Stimulated activated CD8-positive, alpha-beta memory T cell treated with anti-CD3 and anti-CD28 coated beads, Interleukin-7, amount 100 ng/mL, for 1 hour (primary cell): ENCODE measurements at places on chromosomes 7 and 10.

DNA sequence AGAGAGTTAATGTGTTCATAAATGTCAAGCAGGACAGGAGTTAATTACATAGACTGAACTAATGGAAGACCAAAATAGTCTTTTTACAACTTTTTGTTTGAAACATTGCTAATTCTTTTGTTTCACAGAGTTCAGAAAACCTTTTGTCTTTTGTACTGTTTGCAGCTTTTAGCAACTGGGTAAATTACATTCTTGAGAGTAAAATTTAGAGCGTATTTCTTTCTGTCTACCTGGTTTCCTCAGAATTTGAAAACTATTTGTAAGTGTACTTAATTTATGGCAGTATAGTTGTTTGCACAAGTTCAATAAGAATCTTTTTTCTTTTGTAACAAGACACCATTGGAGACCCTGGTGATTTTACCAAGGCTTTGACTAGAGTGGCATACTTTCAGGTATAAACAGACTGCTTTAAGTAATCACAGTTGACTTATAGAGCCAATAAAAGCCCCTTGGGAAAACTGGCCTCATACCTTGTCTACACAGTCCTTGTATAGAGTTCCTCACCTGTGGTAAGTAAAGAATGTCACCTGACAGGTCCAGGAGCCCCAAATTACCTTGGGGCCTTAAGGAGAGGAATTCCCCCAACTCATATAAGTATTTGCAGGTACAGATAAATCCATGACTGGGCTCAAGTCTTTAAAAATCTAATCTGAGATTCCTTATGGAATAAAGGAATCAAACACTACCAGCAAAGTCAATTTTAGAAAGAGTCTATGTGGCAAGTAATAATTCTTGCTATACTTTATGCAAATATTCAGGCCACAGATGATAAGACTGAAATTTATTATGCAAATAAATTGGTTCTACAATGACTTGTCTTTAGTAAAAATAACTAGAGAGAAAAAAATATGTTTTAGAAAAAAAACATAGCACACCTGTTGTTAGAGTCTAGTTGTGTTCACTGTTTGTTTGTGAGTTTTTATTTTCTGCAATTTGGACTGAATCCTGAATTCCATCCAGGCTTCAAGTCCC is 23.6 kb upstream of the CREB3L2 start:
- DNase-seq = no peak

DNA sequence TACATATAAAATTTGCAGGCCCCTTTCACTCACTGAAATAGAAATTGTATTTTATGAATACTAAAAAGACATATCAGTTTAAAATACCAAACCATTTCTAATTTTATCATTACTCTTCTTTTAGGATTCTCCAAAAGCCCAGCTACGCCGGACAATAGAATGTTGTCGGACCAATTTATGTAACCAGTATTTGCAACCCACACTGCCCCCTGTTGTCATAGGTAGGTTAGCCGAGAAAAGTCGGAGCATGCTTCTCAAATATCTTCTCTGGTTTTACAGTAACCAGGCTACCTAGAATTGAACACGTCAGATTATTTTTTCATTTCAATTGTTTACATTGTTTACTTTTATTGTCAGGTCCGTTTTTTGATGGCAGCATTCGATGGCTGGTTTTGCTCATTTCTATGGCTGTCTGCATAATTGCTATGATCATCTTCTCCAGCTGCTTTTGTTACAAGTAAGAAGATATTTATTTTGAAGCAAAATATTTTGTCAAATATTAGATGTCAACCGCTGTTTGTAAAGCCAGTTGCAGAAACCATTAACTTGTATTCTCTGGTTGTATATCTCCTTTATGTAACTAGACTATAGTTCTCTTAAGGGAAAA is 57.6 kb downstream of the MMRN2 start:
- peak; percentile 11 for DNase-seq

GRCh38 chr7:8338206-8338605 is 76.2 kb upstream of the ICA1 start:
- DNase-seq = no peak

GRCh38 chr7:136342251-136342650 is 365.1 kb upstream of the MTPN start:
- DNase-seq = no peak

DNA sequence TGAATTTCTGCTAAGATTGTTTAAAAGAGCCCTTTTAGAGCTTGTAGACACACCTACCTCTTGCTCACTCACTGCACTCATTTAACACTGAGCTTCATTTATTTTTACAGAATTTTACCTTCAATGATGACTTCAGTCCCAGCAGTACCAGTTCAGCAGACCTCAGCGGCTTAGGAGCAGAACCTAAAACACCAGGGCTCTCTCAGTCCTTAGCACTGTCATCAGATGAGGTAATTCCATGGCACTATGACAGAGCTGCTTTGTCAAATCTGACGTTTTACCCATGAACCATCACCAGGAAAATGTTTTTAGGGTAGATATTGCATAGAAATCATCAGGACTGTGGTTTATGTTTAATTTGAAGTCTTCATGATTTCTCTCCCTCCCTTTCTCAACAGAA is 38.2 kb downstream of the PON1 start:
- DNase-seq = no peak

GRCh38 chr10:22714479-22715289 is at the start of gene PIP4K2A:
Gene PIP4K2A, minus strand, starts transcription at chr10:22714578. Its CDS starts 252 bp downstream, at chr10:22714326.
- DNase-seq = peak; percentile 54

- no peak for DNase-seq
Measured at GRCh38 chr7:5467645-5468044, 44.0 kb upstream of the TNRC18 start.

GRCh38 chr10:44298713-44299112 is 86.2 kb downstream of the CXCL12 start:
- DNase-seq = no peak

- DNase-seq = peak; percentile 41
Measured at GRCh38 chr10:124647421-124648130, 96.6 kb downstream of the FAM53B start.

GRCh38 chr7:47887016-47887640 is 61.1 kb downstream of the PKD1L1 start:
- DNase-seq = no peak

DNA sequence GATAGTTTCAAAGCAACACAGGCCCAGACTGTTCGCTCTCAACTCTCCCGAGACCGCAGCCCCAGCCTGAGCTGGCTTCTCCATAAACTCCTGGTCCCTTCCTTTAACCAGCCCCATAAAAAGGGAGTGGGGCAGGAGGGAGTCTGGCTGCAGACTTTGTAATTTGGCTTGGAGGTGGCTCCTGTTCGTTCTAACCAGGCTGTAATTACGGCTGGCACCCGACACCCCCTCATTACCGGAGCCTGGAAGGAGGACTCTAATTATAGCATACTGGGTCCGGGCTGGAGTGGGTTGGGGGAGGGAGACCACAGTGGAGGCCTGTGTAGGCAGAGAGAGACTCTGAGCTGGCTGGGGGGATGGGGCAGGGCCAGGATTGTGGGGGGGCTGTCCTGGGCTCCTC is 49.7 kb downstream of the UNC5B start:
- no peak for DNase-seq

DNA sequence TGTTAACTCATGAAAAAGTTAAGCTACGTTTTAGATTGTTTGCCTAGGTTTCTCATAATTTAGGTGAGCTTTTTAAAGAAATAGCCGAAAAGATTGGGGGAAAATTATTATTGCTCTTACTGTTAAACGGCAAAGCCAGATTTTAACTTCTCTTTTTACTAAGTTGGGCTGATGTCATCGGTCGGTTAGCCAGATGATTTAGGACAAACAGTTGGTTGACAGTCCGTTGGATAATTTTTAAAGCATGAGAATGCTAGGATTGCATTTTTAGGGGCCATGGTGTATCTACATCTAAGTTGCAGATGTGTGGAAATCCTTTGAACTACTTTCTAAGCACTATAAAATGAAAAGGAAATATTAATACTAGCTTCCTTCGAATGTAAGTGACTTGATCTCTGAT is 280.9 kb upstream of the AKR1E2 start:
- no peak for DNase-seq

DNA sequence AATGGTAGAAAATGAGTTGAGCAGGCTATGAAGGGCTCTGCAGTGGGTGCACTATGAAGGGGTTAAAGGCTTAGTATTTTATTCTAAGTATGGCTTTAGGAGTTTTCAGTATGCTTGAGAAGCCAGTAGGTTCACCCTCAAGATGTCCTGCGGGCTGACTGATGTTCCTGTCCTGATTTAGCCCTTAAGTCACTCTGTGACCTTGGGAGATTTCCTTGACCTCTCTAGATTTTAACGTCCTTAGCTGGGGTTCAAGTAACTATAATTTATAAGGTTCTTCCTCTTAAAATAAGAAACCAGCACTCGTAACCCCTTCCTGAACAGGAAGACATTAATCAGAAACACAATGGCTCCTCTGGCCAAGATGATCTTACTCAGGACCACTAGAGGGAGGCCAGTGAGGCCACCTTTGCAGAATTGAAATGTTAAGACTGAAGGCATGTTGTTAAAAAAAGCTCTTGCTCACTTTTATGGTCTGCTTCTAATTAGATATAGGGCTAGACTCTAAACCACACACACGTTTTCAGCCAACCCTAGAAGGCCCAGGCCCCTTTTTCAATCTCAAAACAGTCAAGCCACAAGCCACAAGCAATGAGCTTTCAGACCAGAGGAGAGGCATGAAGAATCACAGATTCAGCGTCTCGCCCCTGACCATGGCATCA is 41.9 kb downstream of the CDK1 start:
- no peak for DNase-seq

- no peak for DNase-seq
Measured at GRCh38 chr7:141301544-141301943, 227.7 kb downstream of the TMEM178B start.

GRCh38 chr10:6721964-6722615 is 142.0 kb upstream of the PRKCQ start:
- DNase-seq = no peak

DNA sequence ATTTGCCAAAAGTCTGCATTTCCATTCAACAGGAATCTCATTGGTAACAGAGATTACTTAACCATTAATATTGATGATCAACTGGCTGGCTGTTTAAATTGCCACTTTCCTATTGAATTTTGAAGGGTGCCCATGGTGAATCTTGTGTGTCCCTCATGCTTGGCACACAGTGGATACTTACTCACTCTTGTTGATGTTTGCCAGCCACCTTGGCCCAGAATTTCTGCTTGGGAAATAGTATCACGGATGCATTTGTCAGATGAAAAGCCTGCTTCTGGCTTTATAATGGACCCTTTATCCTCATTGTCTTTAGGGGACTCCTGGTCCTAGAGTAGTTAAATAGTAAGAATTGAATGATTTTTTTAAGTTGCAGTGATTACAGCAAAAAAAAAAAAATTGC is 52.0 kb downstream of the MMRN2 start:
- DNase-seq = no peak

- DNase-seq = no peak
Measured at GRCh38 chr10:119331061-119331460, 123.7 kb downstream of the GRK5 start.

GRCh38 chr7:116739307-116739706 is 67.3 kb downstream of the MET start:
- no peak for DNase-seq

- DNase-seq = no peak
Measured at GRCh38 chr7:2950578-2950977, 93.1 kb downstream of the CARD11 start.

- no peak for DNase-seq
Measured at GRCh38 chr7:148746135-148746534, 47.4 kb downstream of the CUL1 start.

GRCh38 chr10:64306729-64307327 is 785.6 kb downstream of the REEP3 start:
- DNase-seq = no peak
